ENCODE measurements at places on chromosomes 7 and 10.

DNA sequence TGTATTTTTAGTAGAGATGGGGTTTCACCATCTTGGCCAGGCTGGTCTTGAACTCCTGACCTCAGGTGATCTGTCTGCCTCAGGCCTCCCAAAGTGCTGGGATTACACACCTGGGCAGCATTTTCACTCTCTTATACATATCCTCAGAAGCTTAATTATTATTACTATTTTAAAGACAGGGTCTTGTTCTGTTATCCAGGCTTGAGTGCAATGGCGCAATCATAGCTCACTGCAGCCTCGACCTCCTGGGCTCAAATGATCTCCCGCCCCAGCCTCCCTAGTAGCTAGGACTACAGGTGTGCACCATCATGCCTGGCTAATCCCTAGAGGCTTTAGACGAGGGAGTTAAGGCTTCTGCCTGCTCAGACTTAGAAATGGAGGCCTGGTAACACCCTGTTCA is 26.3 kb downstream of the UNC5B start:
- no peak for DNase-seq

DNA sequence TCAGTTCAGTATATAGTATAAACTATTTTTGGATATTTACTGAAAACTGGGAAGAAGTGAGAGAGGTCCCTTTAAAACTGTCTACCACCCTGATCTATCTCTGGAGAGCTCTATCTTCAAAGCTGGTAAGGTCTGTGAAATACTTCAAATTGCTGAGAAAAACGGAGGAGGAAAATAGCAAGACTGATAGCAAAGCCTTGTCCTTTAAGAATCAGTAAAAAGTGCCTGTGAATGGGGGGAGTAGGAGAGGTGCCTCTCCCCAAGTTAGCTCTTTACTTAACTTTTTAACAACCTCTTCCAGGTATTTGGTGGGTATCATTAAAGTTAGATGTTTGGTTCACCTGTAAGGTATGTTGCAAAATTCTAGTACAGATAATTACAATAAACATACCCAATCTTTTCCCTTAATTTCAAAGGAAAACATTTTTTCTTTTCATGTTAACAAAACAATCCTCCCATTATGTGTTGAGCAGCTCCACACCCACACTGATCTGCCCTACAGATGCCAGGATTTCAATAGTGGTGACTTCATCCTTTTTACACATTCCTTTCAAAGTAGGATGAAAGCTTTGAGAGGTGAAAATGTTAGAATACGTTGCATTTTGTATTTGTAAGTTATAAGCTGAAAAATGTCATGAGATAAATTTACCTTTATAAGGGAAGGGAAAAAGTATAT is 149.2 kb downstream of the CRPPA start:
- DNase-seq: no peak

- no peak for DNase-seq
Measured at GRCh38 chr10:98096316-98096715, 38.1 kb upstream of the R3HCC1L start.

DNA sequence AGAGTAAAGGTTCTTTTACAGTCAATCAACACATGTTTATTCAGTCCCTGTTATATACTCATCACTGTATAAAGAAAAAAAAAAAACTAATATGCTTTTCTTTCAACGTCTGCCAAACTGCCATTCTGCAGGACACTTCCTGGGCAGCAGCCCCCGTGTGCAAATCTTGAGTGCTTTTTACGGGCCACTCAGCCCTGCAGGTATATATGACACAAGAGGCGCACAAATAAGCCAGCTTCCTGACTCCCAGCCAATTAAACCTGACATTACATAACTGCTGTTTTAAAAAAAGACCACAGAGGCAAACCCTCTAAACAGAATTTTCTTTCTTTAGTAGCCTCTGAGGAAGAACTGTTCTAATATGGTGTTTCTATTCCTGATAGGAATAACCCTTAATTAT is 263.0 kb upstream of the NEBL start:
- DNase-seq: no peak

GRCh38 chr10:130369645-130370381 is 233.6 kb downstream of the GLRX3 start:
- no peak for DNase-seq

DNA sequence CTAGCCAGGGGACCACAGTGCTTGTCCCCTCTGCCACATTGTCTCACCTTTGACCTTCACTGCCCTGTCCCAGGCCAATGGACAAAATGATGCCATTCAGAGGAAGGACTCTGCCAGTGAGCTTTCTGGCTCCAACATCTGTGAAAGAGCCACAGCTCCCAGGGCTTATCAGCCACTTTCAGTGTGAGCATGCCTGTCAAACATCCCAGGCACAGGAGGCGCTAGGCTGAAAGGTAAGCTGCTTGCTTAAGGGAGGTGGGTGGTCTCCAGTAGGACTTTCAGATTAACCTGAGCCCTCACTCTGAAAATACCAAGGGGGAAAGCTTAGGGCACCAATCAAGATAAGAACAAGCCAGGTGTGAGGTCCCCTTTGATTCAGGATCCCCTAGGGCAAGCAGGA is 59.8 kb upstream of the GDF10 start:
- DNase-seq: no peak

GRCh38 chr10:91884536-91884935 is 24.8 kb downstream of the FGFBP3 start:
- no peak for DNase-seq

- DNase-seq: no peak
Measured at GRCh38 chr7:35805876-35806275, 5.0 kb downstream of the SEPTIN7 start.

DNA sequence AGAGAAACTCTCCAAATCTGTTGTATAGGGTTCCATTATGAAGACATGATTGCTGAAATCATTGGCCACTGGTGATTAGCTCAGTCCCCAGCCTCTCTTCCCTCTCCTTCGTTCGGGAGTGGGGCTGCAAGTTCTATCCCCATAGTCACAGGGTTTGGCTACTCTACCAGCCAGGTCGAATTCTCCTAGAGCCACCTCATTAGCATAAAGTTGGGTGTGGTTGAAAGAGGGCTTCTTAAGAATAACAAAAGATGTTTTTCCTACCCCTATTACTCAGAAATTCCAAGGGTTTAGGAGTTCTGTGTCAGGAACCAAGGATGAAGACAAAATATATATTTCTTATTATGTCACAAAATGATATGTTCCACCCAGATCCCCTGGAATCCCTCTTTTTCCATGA is 166.2 kb upstream of the YAE1 start:
- DNase-seq: no peak

DNA sequence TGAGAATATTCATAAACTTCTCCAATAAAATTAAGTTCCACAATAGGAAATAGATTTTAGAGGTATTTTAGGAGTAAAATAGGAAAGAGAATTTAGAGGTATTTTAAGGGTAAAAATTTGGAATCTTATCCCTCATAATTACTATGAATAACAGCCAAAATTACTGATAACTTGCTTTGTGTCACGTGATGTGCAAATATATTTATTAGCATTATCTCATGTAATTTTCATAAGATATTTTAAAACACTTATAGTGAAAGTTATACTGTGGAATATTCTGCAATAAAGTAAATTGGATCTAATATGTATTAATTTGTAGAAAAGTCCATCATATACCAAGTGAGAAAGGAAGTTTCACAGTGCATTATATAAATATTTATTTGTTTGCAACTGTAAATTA is 64.2 kb upstream of the VWDE start:
- DNase-seq: no peak

- no peak for DNase-seq
Measured at GRCh38 chr7:42426163-42426562, 189.2 kb upstream of the GLI3 start.

GRCh38 chr7:19701471-19701870 is 7.4 kb downstream of the POLR1F start:
- DNase-seq: no peak

GRCh38 chr10:97053276-97053675 is 132.5 kb downstream of the SLIT1 start:
- DNase-seq: no peak

DNA sequence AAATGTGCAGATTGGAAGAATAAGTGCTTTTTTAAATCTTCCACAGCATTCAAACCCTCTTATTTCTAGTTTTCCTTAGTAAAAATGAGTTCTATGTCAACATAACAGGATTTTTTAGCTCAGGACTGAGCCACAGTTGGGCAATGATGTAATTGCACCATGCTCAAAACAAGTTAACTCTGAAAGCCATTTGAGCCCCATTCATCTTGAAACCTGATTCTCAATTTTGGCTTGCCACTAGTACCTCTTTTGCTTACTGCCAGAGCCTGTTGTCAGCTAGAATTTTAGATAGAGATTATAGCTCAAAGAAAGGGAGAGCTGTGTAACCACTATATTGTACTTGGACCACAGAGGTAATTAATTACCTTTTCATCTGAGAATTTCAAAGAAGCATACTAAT is 1028.5 kb upstream of the PHF14 start:
- no peak for DNase-seq

- DNase-seq: peak; percentile 34
Measured at GRCh38 chr7:112938863-112939573, 147.6 kb downstream of the GPR85 start.

GRCh38 chr7:106625678-106626301 is 35.2 kb downstream of the CCDC71L start:
- DNase-seq: no peak

GRCh38 chr7:17233603-17234002 is 64.8 kb upstream of the AHR start:
- DNase-seq: no peak

Data from kidney tubule cell (primary cell).